ENCODE measurements at places on chromosomes 2 and 18.

- DNase-seq: no peak
These were observed 47.6 kb downstream of the GNAL start for GRCh38 chr18:11736656-11737055.

DNA sequence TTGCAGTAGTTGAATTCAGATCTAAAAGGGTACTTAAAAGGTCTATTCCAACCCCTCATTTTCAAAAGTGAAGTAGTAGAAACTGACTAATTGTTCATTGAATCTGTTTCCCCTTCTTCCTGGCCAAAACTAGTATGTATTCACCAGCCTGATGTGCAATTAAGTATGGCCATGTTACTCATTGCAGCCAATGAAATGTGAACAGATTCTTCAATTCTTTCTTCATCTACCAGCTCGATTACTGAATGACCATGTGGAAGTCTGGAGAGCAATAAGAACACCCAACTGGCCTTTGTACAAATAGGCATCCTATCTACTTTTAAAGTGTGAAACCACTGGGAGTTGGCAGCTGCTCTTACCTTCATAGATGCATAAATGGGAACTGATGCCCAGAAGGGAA is 449.0 kb upstream of the ID2 start:
- no peak for DNase-seq

DNA sequence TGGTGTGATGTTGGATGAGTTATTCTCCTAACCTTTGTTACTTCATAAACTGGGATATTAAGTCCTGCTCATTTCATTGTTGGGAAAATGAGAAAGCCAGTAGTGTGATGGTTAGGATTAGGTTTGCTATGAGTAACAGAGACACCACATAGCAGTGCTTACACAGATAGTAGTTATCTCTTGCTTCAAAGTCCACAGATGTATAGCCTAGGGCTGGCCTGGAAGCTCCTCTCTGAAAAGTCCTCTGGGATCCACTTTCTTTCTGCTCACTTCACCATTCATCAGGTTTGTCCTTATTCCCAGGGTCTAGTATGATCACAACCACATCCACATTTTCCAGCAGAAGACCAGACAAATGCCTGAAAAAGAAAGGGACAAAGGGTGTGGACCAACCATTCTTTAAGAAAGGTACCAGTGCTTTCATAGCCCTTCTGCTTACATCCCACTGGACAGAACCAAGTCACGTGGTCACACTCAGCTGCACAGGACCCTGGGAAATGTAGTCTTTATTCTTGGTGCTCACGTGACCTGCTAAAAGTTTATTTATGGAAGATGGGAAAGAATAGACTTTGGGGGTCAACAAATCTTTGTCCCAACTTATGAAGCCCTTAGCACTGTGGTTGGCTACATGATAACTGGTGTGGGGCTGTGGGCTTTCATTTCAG is 108.9 kb downstream of the INSIG2 start:
- DNase-seq: no peak

GRCh38 chr2:54947646-54948045 is 102.6 kb downstream of the RTN4 start:
- no peak for DNase-seq

DNA sequence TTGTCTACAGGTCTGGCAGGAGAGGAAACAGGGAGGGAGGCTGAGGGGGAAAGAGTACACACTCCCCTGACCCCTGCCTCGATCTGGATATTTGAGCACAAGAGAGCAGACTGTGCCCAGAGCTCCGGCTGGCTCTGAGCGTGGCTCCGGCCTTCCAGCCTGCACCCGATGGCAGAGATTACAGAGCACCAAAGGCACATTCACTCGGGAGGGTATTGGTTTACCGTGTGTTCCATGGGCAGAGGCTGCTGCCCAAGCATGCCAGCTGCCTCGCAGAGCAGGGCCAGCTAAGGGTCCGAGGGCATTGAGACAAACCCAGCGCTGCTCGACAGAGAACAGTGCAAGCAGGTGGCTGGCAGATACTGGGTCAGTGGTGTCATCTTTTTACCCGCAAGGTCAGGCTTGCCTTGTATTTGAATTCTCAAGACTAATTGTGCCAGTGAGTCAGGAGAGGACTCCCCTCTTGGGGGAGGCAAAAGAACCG is 132.2 kb downstream of the TNS1 start:
- DNase-seq: no peak

- no peak for DNase-seq
These were observed 145.4 kb upstream of the TWIST2 start for GRCh38 chr2:238702276-238703052.

- no peak for DNase-seq
These were observed 45.1 kb downstream of the GPD2 start for GRCh38 chr2:156481312-156481711.

DNA sequence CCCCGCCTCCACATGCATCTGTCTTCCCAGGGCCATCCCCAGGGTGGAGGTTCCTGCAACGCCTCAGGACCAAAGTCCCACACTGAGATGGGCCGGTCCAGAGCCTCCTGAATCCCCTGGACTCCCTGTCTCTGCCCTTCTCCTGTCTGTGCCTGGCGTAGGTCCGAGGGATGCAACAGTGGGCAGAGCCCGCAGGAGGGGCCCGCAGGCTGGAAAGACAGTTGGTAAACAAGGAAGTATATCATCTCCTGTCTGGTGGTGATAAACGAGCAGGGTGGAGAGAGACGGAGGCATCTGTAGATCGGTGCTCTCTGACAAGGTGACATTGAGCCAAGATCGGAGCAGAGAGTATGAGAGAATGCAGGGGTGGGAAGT is 72.6 kb upstream of the RAB6C start:
- DNase-seq: no peak

GRCh38 chr18:79683626-79684282 is 4.2 kb downstream of the CTDP1 start:
- DNase-seq: no peak

GRCh38 chr18:46429649-46430224 is 227.3 kb downstream of the LOXHD1 start:
- DNase-seq: no peak

DNA sequence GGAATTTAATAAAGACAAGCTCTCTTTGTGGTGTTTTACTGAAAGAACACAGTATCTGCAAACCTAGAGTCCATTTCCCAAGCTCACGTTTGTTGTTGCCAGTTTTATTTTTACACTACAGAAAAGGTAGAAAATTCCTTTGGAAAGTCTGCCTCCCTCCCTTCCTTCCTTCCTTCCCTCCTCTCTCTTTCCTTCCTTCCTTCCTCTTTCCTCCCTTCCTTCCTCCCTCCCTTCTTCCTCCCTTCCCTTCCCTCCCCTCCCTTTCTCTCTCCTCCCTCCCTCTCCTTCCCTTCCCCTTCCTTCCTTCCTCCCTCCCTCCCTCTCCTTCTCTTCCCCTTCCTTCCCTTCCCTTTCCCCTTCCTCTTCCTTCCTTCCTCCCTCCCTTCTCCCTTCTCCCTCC is 136.3 kb upstream of the REV1 start:
- DNase-seq: no peak

DNA sequence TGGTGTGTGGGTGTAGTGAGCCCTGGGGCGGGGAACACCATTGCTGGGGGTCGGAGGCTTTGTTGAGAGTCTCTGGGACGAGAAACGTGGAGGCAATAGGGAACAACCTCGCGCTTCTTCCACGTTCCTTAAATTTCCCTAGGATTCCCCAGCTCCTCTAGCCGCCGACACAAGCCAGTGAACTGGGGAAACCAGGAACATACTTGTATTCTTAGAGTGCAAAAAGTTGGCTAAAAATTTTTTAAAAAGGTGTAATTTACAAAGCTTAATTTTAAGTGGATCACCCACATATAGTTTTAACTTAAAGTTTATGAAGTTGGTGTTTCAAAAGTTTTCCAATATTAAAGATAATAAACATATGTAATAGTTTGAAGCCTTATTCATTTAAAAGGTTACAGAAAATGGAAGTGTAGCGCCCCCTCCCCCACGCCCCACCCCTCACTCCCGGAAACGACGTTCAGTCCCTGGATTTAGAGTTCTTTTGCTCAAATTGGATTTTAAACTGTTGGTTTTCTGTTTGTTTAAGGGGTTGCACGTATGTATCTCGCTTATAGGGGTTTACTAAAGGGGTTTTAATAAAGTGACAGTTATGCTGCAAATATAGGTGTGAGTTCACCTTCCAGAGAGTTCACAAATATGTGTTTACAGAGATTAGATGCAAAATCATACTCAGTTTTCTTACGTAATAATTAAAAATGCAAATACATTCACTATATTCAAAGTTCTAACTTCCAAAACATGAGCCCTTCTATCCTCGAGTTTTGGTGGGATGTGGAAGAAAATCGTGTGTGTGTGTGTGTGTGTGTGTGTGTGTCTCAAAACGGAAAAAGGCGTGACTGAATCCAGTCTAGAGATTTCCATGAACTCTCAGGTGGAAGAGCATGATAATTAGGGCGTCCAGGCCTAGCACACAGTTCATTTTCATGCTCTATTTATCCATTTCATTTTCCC is 872 bp downstream of the DSG2 start:
- DNase-seq: no peak

GRCh38 chr2:23519334-23519651 is 134.3 kb downstream of the KLHL29 start:
- DNase-seq: no peak

GRCh38 chr2:170647741-170648436 is 67.2 kb upstream of the SP5 start:
- DNase-seq: no peak

- DNase-seq: no peak
These were observed 17.7 kb downstream of the PAX8 start for GRCh38 chr2:113260991-113261390.

DNA sequence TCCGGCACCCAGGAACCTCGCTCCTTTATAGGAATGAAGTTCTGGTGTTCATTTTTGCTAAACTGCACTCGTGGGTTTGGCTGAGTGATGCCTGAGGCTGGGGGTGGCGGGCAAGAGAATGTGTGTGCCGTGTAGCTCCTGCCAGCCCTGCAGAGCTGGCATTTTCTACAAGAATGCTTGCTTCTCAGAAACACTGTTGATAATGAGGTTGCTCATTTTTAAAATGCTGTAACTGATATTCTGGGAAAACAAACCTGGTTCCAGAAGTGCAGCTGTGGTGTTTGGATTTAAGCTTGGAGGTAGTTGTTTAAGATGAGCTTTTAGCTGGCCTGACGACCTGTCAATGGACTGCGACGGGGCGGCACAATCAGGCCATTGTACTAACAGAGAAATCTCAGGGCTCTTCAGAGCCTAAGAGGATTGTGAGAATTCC is 511.9 kb upstream of the TNP1 start:
- no peak for DNase-seq

GRCh38 chr2:117170897-117171296 is 643.6 kb upstream of the DDX18 start:
- DNase-seq: no peak

DNA sequence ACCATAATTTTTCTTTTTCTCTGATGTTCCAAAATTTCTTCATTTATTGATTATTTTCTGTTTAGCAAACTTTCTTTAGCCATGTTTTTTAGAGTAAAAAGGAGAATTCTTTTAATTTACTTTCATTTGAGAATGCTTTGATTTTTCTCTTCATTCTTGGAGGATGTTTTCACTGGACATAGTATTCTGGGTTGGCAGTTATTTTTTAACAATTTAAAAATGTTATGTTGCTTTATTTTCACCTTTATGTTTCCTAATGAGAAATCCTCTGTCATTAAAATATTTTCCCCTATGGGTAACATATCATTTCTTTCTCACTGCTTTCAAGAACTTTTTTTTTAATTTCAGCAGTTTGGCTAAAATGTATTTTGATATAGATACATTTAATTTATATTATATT is 631.4 kb upstream of the CDH2 start:
- no peak for DNase-seq

- no peak for DNase-seq
These were observed 440.5 kb downstream of the NUP35 start for GRCh38 chr2:183564726-183565125.

- no peak for DNase-seq
These were observed 84.3 kb upstream of the LTBP1 start for GRCh38 chr2:32862269-32863055.

DNA sequence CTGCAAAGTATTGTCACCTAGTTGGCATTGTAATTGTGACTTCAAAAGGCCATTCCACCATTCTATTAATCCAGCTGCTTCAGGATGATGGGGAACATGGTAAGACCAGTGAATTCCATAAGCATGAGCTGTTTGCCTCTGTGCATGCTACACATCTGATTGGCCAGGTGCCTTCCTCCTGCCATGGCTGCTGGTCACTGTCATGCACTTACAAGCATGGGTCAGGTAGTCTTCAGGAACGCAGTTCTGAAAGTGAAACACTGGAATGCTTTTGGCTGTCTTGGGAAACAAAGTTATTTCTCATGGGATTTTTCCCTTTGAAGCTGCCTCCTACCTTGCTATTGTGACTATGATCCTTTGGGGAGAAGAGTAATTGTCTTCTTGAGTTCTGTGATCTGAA is 267.6 kb downstream of the GBX2 start:
- DNase-seq: no peak

DNA sequence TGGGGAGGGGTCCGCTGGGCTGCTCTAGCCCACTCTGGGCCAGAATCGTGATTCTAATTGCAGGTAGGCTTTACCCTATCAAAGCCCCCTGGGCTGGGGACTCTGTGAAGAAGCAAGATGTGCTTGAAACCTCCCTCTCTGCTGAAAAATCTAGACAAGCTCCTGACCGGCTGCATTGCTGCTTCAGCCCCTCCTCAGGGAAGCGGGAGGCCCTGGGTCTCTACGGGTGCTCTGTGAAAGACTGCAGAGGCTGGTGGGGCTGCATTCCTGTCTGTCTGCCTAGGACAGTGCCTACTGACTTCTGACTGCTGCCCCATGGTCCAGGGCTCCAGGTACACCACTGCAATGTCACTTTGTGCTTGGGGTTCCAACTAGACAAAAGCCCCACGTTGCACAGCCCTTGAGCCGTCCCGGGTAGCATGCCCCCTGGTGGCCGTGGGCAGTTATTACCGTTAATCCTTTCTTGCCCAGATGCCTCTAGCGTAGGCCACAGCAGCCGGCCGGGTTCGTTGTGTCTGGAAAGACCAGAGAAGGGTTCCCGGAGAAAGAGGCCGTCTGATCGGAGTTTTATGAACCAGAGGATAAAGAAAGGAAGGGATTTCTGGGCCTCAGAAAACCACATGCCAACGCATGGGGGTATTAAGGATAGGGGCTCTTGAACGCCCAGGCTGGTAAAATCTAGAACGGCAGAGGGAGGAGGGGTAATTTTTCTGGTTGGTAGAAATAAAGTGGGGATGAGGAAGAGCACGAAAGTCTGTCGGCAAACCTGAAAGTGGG is 15.9 kb upstream of the C1QL2 start:
- peak; percentile 26 for DNase-seq

- DNase-seq: no peak
These were observed 226.2 kb downstream of the PIEZO2 start for GRCh38 chr18:10923141-10923540.
